ENCODE measurements at places on chromosomes 7 and 10. TPM values are rescaled to one million over a fixed set of nuclear protein-coding genes. Genes with fewer than 3 reads are reported as not detected.

FXYD4 gene
- not detected for total RNA-seq

ELMO1 gene
- 29.2 TPM for total RNA-seq

KLLN gene
- total RNA-seq: 0.69 TPM

GIMAP2 gene
- total RNA-seq: 14.3 TPM

TCF7L2 gene
- 12.9 TPM for total RNA-seq

C10orf90 gene
- 1.7 TPM for total RNA-seq

ACSL5 gene
- total RNA-seq: 6.8 TPM

ELN gene
- total RNA-seq: 203 TPM

WEE2 gene
- total RNA-seq: 0.22 TPM

TAS2R40 gene
- total RNA-seq: not detected

PNLIP gene
- 0.11 TPM for total RNA-seq

CLEC5A gene
- total RNA-seq: 0.17 TPM

PLAC9 gene
- 7.6 TPM for total RNA-seq

IDI2 gene
- 0.11 TPM for total RNA-seq

DDC gene
- 2.3 TPM for total RNA-seq

SRRM3 gene
- total RNA-seq: 7.2 TPM

PPP1R3C gene
- 48.2 TPM for total RNA-seq

PDE1C gene
- total RNA-seq: 24.0 TPM

COL17A1 gene
- 1.7 TPM for total RNA-seq

GRID2IP gene
- total RNA-seq: 0.30 TPM

FAM25G gene
- not detected for total RNA-seq

OPALIN gene
- total RNA-seq: 4.8 TPM
